ENCODE measurements at places on chromosomes 6 and 20. TPM values are rescaled to one million over a fixed set of nuclear protein-coding genes. Genes with fewer than 3 reads are reported as not detected.

The RTEL1 gene
- 7.3 TPM for total RNA-seq

The KIF13A gene
- 17.1 TPM for total RNA-seq

GRCh38 chr20:33653900-33654596, 8.1 kb upstream of the C20orf144 start:
- H3K4me3 ChIP-seq = no peak overlapping the region
- H3K4me1 ChIP-seq = peaks cover 29% of the 10 kb centered on the region
- DNase-seq = peak; percentile 95
- no peaks in the 10 kb centered on the region for H3K27me3 ChIP-seq
- no peaks in the 10 kb centered on the region for H3K36me3 ChIP-seq
- H3K27ac ChIP-seq = peak overlapping the region; percentile 86

DNA sequence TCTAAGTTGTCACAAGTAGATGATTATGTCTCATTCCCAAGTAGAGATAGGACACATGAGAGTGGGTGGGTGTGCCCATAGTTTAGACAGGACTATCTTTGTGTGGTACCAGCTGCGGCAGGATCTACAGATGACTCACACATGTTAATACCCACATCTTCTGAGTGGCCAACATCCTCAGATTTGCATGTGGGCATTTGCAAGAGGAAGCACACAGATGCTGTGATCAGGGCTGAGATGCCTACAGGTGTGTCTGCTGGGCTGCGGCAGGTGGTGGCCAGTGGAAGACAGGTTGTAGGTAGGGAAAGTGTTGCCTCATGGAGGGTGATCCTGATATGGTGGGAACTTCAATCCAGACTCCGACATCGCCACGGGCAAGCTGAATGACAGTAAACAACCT, 50.8 kb downstream of the UTRN start:
- H3K4me3 ChIP-seq = no peak overlapping the region
- H3K36me3 ChIP-seq = no peaks in the 10 kb centered on the region
- H3K4me1 ChIP-seq = peaks cover 77% of the 10 kb centered on the region
- no peak for DNase-seq

- no peak overlapping the region for H3K27ac ChIP-seq
- peaks cover 5% of the 10 kb centered on the region for H3K36me3 ChIP-seq
- no peaks in the 10 kb centered on the region for H3K27me3 ChIP-seq
- no peak for DNase-seq
- peaks cover 12% of the 10 kb centered on the region for H3K4me1 ChIP-seq
Observed at GRCh38 chr20:59945175-59945574, 5.0 kb downstream of the FAM217B start.

Data from body of pancreas (tissue), 4 donors.